ENCODE measurements at places on chromosomes 13 and 19.

DNA sequence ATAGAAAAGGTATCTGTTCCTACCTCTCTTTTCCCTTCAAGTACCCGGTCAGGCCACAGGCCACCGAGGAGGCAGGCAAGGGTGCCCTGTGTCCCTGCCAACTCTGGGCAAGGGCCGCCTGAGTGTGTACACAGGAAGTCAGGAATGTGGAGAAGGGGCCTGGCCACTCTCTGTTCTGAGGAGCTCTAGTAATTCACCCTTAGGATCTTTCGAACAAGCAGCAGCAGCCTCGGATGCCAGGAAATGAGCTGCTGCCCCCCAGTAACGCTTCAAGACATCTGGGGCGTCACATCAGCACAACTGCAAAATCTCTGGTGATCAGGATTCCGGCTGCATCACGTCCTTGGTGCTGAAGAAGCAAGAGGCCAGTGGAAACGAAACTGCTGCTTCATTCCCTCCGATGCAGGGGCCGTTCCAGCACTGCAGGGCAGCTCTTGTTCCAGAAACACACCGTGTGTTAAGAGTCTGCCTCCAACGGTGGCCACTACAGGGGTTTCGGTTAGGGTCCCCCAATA lies 2.0 kb downstream of the RAB20 start:
- DNase-seq: no peak

DNA sequence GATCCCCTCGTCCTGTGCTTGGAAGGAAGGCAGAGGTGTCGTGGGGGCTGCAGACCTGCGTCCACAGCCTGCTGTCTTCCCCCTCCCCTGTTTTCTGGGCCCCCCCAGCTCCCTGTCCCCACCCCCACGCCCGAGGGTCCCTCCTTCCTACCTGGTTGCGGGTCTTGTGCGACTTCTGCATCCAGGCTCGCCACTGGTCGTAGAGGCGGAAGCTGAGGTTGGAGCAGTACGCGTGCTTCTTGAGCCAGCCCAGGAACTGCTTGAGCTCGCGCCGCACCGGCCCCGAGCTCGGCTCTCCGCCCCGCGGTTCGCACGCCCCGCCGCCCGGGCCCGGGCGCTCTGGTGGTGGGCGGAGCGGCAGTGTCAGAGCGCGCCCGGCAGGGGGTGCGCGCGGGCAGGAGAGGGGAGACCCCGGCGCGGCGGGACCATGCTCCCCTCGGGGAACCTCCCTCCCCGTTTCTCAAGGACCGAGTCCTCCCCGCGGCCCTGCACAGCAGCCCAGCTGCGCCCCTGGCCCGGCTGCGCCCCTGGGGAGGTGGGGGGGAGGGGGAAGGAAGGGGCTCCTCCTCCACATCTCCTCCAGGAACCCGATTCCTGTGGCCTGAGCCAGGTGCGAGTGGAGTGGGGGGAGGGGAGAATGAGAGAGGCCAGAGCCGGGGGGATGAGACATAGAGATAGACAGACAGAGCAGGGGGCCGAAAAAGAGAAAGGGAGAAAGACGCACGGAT lies 5.7 kb downstream of the REX1BD start:
- no peak for DNase-seq

GRCh38 chr13:100694722-100695508 lies 20.3 kb upstream of the TMTC4 start:
- no peak for DNase-seq

GRCh38 chr19:58170860-58171259 lies 12.0 kb upstream of the ZNF274 start:
- no peak for DNase-seq

DNA sequence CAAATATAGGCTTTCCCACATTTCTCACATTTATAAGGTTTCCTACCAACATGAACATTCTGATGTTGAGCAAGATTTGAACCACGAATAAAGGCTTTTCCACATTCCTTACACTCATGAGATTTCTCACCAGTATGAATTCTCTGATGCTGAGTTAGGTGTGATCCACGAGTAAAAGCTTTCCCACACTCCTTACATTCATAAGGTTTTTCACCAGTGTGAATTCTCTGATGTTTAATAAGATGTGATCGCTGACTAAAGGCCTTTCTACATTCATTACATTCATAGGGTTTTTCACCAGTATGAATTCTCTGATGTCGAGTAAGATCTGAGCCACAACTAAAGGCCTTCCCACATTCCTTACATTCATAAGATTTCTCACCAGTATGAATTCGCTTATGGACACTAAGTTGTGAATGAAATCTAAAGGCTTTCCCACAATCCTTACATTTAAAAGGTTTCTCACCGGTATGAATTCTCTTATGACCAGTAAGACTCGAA lies 19.0 kb downstream of the ZNF790 start:
- no peak for DNase-seq

DNA sequence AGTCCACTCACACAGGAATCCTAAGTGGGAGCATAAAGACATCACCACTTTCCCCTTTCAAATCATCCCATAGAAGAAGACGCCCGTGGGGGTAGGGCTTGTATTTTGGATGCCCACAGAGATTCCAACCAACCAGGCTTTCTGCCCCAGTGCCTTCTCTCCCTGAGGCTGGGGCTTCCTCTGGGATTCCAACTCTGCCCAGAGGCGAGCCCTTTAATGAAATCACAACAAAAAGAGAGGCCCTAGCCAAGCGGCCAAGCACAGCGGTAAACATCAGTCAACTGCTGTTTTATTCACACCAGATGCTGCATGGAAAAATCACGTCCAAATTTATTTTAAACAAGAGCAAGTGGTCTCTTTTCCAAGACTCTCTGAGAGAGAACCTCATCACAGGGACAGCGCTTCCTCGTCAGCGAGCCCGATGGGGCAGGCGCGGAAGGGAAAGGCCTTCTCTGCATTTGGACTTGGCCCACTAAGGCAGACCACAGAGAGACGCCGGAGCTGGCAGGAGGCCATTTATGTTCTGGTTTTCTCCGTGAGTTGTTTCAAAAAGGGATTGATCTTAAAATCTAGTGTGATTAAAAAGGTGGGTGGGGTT lies 31.5 kb downstream of the ADPRHL1 start:
- DNase-seq: no peak

- no peak for DNase-seq
Observed at GRCh38 chr13:66362485-66362884, 867.7 kb downstream of the PCDH9 start.

- no peak for DNase-seq
Observed at GRCh38 chr13:110245416-110245899, 61.5 kb downstream of the COL4A1 start.

DNA sequence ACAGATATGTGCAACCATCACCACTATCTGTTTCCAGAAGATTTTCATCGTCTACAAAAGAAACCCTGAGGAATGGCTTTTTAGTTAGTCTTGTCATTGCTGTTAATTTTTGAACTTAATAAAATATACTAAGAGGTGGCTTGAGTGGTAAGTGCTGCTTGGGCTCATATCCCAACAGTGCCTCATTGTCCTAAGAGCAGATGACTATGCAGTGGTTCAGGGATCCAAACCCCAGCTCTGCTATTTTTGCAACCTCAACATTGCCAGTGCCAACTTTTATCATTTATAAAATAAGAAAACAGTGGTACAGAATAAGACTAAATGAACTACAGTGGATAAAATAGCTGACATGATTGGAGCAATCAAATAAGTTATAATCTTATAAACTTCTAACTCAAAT lies 123.2 kb upstream of the SLC7A1 start:
- DNase-seq: no peak

DNA sequence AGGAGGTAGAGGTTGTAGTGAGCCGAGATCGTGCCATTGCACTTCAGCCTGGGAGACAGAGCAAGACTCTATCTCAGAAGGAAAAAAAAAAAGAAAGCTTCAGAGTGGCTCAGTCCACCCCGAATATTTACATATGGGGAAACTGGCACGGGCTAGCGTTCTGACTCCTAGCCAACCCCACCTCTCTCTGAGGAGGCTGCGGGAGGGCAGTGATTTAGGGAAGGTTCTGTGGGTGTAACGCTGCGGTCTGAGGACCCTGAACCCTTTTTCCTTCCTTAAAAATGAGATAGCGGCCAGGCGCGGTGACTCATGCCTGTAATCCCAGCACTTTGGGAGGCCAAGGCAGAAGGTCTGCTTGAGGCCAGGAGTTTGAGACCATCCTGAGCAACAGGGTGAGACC lies 5.0 kb downstream of the LRRC25 start:
- DNase-seq: no peak

GRCh38 chr13:110618167-110618566 lies 2.8 kb downstream of the NAXD start:
- no peak for DNase-seq

- no peak for DNase-seq
Observed at GRCh38 chr13:47036294-47037008, 139.6 kb upstream of the HTR2A start.

- no peak for DNase-seq
Observed at GRCh38 chr19:28977826-28978225, 235.1 kb downstream of the UQCRFS1 start.

- DNase-seq: no peak
Observed at GRCh38 chr13:109809216-109809932, 23.0 kb upstream of the IRS2 start.

DNA sequence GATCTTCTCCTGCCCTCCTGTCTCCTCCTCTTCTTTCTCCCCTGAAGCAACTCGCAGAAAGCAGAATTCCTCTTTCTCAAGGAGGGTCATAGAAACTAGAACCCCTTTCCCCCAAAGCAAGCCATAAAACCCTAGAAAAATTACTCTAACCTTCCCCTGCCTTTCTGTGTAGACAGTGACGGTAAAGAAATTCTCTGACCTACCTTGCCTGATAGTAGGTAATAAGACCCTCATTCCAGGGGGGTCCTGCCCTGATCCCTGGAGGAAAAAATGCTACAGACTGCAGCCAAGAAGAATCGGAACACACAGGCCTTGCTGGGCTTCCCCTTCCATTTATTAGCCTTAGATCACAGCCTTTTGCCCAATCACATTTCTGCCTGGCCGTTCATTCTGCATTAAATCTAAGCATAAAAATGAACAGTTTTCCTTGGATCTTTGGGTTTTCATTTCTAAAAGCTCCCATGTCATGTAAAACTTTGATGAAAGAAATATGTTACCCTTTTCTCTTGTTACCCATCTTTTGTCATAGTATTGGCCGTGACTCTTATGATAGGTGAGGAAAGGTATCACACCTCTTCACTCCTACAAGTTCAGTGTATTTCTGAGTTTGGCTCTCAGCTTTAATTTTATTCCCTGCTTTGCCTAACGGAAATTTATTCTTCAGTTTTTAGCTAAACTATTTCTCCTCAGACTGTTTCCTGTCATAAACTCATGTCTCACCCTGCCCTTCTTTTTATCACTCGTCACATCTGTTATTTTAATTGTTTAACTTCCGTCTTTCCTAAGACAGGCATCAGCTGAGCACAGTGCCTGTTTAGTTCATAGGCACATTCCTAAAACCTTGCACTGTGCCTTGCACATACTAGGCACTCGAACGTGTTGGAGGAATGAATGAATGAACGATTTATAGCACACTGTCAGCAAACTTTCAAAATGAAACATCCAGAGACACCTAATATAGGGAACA lies 20.4 kb upstream of the CPB2 start:
- DNase-seq: no peak

DNA sequence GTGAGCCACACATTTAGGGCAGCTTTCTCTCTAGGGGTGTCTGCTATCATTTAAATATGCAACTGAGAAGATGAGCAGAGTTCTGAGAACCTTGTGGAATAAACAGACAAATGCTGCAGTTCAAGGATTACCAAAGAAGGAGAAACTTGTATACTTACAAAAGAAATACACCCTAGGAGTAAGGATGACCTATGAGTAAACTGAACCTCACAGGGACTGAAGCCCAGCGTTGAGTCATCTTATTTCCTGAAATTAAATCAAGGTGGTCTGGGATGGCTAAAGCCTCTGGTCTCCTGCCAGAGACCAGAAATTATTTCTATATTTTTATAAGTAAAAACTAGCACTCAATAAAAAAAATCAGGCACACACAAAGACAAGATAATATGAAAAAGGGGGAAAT lies 40.1 kb downstream of the FAM216B start:
- no peak for DNase-seq

DNA sequence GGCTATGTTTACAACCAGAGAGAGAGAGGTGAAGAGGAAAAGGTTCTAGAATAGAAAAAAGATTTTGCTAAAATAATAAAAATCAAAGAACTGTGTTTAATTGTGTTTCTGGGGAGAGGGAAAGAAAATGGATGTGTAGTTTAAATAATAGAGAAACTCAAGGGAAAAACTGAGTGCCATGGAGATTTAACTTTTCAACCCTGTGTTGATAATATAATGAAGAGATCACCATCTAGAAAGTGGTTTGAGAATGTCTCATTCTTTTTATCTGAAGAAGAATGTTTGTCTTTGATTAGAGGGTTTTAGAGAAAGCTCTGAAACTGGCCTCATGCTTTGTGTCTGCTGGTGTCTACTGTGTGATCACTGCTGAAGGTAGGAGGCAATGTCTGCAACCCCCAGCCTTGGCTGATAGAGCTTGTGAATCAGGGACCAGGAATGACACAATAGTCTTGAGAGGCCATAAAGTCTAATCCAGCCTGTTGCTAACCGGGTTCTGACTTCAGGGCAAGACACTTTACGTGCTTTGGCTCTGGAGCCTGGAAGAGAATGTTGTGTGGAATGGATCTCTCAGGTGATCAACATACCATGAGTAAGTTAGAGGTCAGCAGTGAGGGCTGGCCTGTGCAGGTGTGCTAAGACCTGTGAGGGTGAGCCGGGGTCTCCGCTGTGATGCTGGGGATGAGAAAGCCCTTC lies 5.4 kb downstream of the COL4A2 start:
- no peak for DNase-seq

- DNase-seq: no peak
Observed at GRCh38 chr19:48396016-48396823, 2.8 kb downstream of the GRIN2D start.

All from right renal cortex interstitium (tissue), 3 donors.